ENCODE measurements at places on chromosomes 13 and 19.

DNA sequence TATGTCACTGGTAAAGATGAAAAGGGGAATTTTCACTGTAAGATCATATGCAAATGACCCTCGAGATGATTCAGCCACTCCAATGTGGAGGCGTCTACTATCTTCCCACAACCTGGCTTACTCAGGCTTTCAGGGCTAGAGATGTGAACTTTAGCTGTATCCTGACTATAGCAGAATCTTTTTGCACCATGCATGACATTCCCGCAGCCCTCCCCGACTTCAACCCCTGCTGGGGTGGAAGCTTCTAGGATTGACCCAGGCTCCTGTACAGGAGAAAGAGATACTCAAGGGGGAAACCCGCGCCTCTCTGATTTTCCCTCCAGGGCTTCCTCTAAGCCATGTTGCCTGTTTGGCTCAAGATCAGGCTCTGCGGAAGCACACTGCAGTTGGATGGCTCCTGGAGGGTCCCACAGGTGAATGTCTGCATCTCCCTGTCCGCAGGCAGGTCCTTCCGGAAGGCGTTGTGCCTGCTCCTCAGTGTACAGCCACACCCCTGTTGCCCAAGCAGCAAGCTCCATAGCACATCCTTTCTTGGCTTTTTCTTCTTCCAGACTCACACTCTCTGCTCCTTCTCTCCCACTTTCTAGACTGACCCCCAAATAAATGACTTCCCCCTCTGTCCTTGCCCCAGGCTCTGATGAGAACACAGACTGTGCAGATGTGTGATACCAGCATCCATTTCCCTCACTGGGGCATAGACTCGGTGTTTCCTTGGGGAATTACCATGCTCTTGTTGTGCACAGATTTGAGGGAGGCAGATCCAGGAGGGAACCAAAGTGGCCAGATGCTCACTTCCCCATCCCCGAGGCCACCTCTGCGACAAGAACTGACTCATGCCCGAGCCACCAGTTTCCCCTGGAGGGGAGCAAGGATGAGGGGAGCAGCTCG, 29.1 kb upstream of the POP4 start:
- no peak for DNase-seq

DNA sequence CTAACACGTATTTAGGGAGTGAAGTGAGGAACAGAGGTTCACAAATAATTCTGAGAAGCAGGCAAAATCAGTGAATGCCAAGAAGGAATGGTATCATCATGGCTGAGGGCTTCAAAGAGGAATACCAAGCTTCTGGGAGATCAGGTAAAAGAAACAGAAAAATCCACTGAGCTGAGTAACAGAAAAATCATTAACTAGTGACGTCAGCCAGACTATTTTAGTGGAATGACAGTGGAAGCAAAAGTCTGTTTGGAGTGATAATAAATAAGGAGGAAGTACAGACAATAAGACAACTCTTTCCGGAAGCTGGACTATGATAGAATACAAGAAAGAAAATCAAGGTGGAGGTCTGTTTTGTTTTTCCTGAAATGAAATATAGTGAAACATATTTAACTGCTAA, 83.5 kb downstream of the SACS start:
- DNase-seq = no peak

DNA sequence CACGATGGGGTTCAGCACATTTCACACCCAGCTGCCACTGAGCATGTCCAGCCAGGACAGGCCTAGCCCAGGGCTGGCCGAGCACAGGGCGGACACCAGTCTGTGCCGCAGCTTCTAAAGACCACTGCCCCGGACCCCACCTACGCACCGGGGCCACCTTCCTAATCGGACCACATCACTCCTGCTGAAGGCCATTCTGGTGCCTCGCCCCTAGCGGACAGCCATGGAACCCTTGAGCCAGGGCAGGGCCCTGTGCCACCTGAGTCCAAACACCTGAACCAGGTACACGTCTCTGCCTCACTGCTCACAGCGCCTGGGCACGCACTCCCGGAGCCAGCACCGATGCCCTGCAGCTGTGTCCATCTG, 8.4 kb upstream of the C13orf46 start:
- DNase-seq = no peak

- DNase-seq = no peak
Measured at GRCh38 chr13:46554951-46555350, 2.0 kb downstream of the LRCH1 start.

GRCh38 chr13:61362522-61362921, 53.1 kb downstream of the PCDH20 start:
- no peak for DNase-seq

DNA sequence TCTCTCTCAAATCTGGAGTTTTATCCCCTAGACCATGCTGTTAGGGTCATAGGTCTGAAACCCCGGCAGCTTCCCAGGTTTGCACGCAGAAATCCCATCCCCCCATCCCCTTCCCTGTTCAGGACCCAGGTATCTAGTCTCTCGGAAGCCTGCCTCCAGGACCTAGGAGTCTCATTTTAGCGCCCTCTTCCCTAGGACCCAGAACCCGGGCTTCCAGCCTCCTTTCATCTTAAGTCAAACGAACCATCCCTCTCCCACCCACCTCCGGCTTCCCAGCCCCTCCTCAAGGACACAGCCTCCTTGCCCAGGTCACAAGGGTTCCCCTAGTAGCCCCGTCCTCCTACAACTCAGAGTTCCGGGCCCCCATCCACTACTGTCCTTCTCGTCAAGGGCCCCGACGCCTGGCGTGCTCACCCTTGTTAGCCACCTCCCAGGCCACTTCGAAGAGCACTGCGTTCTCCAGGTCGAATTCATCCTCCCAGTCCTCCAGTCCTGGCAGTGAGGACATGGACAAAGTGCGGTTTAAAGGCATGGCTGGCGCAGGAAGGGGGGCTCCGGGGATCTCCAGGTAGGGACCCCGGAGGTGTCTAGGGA, 431 bp downstream of the GYS1 start:
- no peak for DNase-seq

DNA sequence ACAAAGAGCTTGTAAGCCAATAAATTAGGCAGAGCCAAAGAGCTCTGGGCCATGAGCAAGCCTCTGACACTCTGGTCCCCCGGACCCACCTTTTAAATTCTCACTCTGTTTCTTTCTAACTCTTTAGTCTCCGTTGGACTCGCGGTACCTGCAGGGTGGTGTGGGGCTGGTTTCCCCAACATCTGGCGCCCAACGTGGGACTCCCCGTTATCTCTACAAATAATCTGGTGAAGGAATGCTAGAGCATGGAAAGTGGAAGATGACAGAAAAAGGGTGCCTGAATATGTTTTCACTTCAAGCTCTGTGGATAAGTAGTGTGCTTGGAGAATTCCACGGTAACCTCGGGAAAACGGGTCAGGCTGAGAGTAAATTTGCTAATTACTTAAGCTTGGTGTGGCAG, 36.5 kb upstream of the CYP2B6 start:
- no peak for DNase-seq

GRCh38 chr19:35466259-35466658, 18.2 kb downstream of the FFAR2 start:
- DNase-seq = no peak

DNA sequence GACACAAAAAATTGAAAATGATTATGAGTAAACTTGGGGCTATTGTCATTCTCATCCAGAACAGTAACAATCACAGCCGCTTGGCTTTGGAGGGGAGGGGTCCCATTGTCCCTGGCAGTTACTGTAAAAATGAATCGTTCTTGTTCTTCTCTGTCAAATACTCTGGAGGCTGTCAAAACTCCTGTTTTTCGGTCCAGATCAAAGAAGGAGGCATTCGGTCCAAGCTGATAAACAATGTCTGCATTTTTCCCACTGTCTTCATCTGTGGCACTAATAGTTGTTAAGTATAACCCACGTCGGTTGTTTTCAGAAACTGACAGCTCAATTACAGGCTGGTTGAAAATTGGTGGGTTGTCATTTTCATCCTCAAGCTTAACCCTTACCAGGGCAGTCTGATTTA, 3.4 kb downstream of the PCDH9 start:
- no peak for DNase-seq

GRCh38 chr19:4722671-4723594, 709 bp downstream of the DPP9 start:
- no peak for DNase-seq

DNA sequence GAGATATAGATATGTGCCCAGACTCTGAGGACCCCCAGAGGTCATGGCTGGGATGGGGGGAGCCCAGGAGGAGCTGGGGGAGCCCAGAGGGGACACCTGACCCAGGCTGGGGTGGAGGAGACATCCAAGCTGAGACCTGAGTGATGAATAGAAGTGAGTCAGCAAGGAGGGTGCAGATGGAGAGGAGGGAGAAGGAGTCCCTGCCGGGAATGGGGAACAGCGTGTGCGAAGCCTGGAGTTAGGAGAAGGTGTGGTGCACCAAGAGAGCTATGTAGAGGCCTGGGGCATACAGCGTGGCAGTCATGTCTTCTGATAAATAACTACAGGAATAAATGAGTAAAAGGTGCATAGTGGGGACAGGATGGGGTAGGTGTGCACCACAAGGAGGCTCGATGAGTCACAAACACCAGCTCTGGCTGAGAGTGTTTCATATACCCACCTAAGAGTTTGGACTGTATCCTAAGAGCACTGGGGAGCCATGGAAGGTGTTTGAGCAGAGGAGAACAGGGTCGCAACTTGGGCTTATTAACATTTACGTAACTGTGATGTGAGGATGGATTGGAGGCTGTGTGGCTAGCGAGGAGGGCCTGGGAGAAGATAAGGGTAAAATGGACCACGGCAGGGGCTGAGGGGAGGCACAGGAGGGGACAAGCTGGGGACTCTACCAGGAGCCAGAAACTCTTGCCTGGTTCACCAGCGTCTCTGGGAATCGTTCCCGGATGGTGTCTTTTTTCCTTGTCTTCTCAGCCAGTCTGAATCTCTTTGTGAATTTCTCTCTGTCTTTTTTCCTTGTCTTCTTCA, 1.4 kb downstream of the CEACAM18 start:
- no peak for DNase-seq

- DNase-seq = no peak
Measured at GRCh38 chr13:26721251-26722121, 39.1 kb downstream of the GPR12 start.

DNA sequence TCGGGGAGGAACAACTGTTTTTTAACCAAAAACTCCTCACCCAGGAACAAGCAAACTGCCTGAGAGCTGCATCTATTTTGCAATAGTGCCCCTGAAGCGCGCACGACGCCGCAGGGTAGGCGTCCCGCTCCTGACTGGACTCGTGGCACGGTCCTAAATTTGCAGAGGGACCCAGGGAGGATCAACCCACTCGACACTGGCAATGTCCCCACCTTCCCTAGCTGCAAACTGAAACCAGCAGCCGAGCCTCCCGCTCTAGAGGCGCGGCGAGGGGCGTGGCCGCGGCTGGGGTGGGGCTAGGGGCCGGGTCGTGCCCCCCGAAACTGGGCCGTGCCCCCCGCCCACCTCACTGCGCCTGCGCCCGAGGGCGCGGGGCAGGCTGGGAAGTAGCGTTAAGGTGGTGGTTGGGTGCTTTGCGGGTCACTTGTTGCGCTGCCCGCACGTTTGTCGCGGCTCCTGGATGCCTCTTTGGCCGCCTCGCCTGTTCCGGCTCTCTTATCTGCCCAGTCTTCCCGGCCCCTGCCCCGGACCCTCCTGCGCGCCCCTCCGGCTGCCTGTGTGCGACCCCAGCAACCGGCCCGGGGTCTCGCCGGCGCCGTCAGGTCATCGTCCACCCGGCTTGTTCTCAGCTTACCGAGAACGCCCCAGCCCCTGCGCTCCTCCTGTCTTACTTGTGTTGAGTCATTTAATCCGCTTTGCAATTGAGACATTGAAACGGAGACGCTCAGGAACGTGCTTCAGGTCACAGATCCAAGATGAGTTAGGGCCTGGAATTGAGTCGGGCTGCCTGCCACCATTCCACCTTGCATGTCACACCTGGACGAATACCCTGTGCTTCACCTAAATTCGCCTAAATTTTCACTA, 37.9 kb upstream of the LSM14A start:
- no peak for DNase-seq

- DNase-seq = no peak
Measured at GRCh38 chr13:98576200-98576945, 534 bp downstream of the STK24 start.

DNA sequence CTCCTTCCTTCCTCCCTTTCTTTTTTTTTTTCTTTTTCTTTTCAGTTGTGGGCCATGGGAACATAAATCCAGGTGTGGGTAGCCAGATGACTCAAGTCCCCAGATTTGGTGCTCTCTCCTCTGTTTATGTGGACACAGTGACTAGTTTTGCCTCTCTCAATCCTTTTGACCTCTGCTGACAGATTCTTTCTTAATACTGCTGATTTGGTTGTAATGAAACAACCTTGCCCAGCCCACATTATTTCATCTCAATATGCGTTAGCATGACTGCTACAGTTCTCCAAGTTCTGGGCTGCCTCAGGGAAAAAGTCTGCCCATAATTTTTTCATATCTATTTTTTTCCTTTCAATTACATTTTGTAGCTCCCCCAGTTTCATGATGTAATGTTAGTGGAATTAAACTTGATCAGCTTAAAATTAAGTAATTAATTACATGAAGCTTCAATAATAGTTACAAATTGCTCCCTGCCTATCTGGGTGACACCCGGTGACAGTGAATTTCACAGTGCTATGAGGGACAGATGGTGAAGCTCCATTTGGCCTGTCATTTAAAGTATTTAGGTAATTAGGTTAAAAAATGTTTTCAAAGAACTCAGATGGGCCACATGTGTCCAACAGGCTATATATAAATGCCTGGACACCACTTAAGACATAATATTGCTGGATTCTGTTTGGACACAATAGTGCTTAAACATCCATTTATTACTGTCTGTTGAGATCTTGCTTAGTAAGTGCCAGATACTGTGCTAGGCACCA, 118.8 kb upstream of the FRY start:
- no peak for DNase-seq

- DNase-seq = no peak
Measured at GRCh38 chr13:49643035-49643646, 14.8 kb downstream of the ARL11 start.

DNA sequence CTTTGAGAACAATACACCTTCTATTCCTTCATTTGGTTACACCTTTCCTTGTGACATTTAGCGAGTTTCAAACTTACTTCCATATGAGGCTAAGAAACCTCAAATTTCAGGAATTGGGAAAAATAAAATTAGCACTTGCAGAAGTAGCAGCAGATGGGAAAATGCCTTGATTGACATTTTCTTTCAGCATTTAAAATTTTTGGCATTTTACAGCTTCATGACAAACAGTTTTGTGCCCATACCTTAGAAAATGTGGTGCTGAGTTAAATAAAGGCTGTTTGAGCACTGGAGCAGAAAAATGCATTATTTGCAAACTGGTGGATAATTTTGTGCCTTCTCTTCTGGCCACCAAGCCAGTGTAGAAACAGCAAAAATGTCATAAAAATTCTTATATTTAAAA, 95.4 kb downstream of the PCDH17 start:
- no peak for DNase-seq

DNA sequence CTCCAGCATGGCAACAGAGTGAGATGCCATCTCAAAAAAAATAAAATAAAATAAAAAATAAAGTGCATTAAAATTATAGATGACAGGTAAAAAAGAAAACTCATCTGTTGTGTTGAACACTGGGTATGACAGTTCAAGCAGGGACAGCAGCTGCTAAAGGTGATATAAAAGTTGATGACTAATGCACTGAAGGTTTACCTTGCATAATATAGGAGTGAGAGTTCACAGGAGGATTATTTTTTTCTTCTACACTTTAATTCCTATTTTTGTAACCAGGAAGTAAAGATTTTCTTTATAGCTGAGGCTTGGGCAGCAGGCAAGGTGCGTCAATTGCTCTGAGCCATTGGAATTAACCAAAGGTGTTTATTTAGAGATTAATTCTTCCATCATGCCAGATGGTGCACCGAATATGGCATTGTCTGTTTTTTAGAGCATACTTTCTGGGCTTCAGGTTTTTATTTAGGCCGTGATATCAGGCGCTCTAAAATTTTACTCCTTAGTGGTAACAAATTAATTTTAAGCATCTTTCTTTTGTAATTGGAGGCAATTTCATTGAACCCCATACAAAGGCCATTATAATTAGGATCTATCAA, 337.0 kb upstream of the SLC10A2 start:
- no peak for DNase-seq

- DNase-seq = no peak
Measured at GRCh38 chr13:27151798-27152599, 19.6 kb downstream of the USP12 start.

Measured in NCI-H2081 treated with DMSO at 0.1 percent for 48 hours (cell line).